ENCODE measurements at places on chromosomes 3 and 15. TPM values are rescaled to one million over a fixed set of nuclear protein-coding genes. Genes with fewer than 3 reads are reported as not detected.

ANKRD34C gene
- not detected for total RNA-seq

SRPRB gene
- total RNA-seq = 26.9 TPM

C15orf62 gene
- not detected for total RNA-seq

IDH3A gene
- total RNA-seq = 54.1 TPM

REC114 gene
- total RNA-seq = not detected

SCN11A gene
- 0.44 TPM for total RNA-seq

ALDH1A3 gene
- total RNA-seq = 45.1 TPM

RHOV gene
- not detected for total RNA-seq

RAD51 gene
- 0.88 TPM for total RNA-seq

CCR1 gene
- 81.9 TPM for total RNA-seq

GOLGA6L7 gene
- total RNA-seq = not detected

MYZAP gene
- 31.8 TPM for total RNA-seq

RUBCN gene
- 63.7 TPM for total RNA-seq

GOLGA8T gene
- total RNA-seq = not detected

NRROS gene
- 13.0 TPM for total RNA-seq

ACKR2 gene
- total RNA-seq = 8.5 TPM

C3orf49 gene
- not detected for total RNA-seq

MEX3B gene
- 2.2 TPM for total RNA-seq

CCDC9B gene
- total RNA-seq = 5.3 TPM

PXK gene
- 53.6 TPM for total RNA-seq

RARB gene
- 1.6 TPM for total RNA-seq

SNUPN gene
- total RNA-seq = 19.7 TPM

MCTP2 gene
- total RNA-seq = 4.9 TPM

C3orf70 gene
- 2.4 TPM for total RNA-seq

ZNF770 gene
- 18.9 TPM for total RNA-seq

CALML4 gene
- 9.2 TPM for total RNA-seq

PSMA4 gene
- total RNA-seq = 128 TPM

SLITRK3 gene
- not detected for total RNA-seq

SPINT1 gene
- total RNA-seq = 13.1 TPM

SLC9C1 gene
- not detected for total RNA-seq

CAMK2N2 gene
- not detected for total RNA-seq

LINGO1 gene
- 0.49 TPM for total RNA-seq

ROPN1 gene
- not detected for total RNA-seq

MINDY4B gene
- not detected for total RNA-seq

TMEM212 gene
- total RNA-seq = not detected

TRH gene
- total RNA-seq = not detected

SLC22A14 gene
- not detected for total RNA-seq

EDC3 gene
- total RNA-seq = 18.5 TPM

FBXL22 gene
- not detected for total RNA-seq

ASB14 gene
- not detected for total RNA-seq

PROS1 gene
- total RNA-seq = 23.9 TPM

LRRC3B gene
- total RNA-seq = not detected

CLRN1 gene
- total RNA-seq = not detected

TEX55 gene
- 0.66 TPM for total RNA-seq

RGMA gene
- total RNA-seq = 14.5 TPM

LRRIQ4 gene
- total RNA-seq = not detected

SLCO2A1 gene
- 7.2 TPM for total RNA-seq

VPS18 gene
- total RNA-seq = 20.9 TPM

IQGAP1 gene
- 337 TPM for total RNA-seq

SUCNR1 gene
- 3.5 TPM for total RNA-seq

TLR9 gene
- total RNA-seq = not detected

SYNM gene
- 26.7 TPM for total RNA-seq

AEN gene
- 5.3 TPM for total RNA-seq

FHIT gene
- 10.6 TPM for total RNA-seq
